ENCODE measurements at places on chromosomes 6 and 20.

DNA sequence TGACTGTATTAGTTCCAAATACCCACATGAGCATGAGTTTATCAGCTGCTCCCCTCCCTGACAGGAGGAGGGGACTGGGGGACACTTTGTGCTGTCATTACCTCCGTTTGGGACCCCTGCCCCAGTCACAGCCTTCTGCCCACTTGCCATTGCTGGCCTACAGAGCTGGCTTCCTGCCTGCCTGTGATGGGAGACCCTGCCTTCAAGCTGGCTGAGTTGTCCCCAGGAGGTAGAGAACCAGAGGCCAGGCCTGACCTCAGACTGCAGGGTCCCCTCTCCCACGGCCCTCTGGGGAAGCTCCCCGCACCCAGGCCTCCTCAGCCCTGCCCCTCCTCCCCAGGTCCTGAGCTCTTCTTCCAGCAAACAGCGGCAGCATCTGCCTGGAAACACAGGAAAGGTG lies 105.5 kb downstream of the JPH2 start:
- DNase-seq, result no peak

DNA sequence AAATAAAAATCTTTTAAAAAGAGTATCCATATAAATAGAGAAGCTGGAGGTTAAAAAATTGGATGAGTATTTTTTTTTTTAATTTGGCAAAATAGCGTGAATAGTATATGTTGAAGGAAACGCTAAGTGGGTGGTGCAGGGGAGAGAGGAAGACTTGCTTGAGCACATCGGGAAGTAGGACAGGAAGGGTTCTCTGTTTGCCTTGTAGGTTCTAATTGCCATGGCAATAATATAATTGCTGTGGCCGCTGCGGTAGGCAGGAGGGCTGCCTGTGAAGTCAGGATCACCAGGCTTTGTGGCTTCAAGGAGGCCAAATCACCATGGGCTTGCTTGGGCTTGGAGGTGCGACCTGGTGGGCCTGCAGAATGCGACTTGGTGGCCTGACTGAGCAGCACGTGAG lies 35.1 kb downstream of the IGF2R start:
- no peak for DNase-seq

GRCh38 chr6:108982154-108983113 lies 112.2 kb downstream of the SESN1 start:
- DNase-seq, result no peak

DNA sequence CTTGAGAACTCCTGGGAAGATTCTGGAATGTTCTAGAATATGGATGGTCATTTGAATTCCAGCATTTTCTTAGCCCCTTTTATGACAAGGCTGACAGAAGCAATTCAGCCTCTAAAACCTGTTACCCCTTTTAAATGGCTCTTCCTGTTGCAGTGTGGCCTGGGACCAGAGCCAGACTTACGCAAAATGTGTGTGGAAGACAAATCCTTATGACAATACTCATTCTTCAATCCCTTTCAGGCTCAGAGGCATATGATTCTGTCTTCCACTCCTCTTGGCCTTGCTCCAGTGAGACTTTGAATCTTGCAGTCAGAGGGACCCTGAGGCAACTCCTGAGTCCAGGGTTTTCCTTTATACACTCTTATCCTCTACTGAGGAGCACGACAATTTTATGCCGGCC lies 287.0 kb downstream of the CLIC5 start:
- no peak for DNase-seq

DNA sequence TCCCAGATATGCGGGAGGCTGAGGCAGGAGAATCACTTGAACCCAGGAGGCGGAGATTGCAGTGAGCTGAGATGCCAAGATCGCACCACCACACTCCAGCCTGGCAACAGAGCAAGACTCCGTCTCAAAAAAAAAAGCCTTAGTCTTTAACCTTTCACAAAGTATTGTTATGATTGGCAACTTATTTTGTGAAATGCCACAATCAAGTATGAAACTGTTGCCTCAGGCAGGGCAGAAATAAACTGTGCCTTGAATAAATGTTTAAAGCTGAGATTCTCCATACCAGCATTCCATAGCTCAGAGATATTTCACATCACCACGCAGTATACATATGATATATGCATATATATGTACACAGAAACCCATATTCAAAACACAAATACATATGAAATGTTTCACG lies 120.1 kb upstream of the CCDC28A start:
- no peak for DNase-seq

- DNase-seq, result no peak
Observed at GRCh38 chr20:23298926-23299672, 51.5 kb upstream of the NXT1 start.

GRCh38 chr6:33904747-33905065 lies 100.9 kb upstream of the MLN start:
- no peak for DNase-seq

DNA sequence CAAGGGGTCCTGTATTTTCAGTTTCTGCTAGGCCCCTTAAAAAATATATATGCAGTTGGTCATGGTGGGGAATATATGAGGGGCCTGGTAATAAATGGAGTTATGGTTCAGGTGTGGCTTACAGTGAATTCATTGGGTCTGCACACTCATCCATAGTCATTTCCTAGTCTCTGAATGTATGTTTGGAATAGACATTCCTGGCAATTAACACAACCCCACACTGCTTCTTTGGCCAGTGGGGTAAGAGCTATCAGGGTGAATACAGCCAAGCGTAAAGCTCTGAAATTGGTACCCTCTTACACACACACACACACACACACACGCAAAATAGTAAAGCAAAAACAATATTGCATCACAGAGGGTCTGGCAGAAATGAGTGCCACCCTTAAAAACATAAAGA lies 56.5 kb downstream of the QRSL1 start:
- DNase-seq, result no peak

GRCh38 chr6:169320013-169320412 lies 66.4 kb upstream of the THBS2 start:
- DNase-seq, result no peak

DNA sequence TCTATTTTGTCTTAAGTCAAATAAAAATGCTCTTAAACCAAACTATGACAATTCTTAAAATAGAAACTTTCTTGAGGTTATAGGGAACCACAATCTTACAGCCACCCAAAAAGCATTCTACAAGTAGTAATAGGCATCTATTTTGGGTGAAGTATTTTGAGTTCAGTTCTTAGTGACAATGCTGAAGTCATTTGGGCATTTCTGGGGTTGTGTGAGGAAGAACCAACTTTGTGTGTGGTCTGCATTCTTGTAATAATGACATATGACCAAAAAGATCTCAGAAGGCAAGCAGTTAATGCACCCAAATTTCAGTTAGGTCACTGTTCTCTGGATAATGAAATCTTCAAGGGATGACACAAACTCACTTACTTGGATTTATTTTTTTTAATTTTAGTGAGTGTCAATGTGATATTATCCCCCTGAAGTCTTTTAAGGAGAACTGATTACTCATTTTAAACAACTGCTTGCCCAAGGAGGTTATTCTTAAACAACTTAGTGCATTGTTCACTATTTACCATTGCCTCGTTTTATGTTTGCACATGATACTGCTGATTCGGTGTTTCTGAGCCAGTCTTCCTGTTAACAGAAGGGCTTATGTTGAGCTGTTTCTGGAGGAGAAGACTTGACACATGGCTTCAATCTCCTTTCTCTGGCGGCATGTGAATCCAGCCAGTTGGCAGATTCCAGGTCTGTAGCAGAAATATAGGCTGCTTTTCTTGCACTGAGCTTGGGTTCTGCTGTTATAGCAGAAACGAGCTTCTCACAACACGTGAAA lies 618.9 kb downstream of the BCKDHB start:
- no peak for DNase-seq

All from activated CD8-positive, alpha-beta memory T cell treated with anti-CD3 and anti-CD28 coated beads, Interleukin-2, amount 10 ng/mL, durations not matched to agents 7 days and 5 days (primary cell).